ENCODE measurements at places on chromosomes 12 and 14.

DNA sequence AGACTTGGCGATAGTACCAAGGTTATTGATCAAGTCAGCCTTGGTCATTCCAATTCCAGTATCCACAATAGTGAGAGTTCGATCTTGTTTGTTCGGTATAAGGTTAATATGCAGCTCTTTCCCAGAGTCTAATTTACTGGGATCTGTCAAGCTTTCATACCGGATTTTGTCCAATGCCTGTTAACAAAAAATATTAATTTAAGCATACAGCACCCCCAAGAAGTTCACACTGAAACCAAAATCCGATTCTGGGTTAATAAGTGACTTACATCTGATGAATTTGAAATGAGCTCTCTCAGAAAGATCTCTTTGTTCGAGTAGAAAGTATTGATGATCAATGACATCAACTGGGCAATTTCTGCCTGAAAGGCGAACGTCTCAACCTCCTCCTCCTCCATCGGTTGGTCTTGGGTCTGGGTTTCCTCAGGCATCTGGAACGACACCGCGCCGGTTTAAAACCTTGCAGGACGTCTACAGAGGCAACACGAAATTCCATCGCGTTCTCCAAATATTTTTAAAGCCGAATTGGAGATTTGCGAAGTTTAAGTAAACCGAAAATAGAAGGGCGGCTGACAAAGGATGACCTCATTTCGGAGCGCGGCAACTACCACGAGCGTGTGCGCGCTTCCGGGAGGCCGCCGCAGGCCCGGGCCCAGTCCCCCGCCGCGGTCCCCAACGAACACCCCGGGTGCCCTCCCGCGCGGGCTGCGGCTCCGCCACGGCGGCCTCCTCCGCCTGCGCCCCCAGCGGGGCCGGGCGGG is 716 bp downstream of the HSP90AA1 start:
- peak; percentile 49 for DNase-seq

- no peak for DNase-seq
Observed at GRCh38 chr14:101630056-101630965, 69.0 kb downstream of the DIO3 start.

DNA sequence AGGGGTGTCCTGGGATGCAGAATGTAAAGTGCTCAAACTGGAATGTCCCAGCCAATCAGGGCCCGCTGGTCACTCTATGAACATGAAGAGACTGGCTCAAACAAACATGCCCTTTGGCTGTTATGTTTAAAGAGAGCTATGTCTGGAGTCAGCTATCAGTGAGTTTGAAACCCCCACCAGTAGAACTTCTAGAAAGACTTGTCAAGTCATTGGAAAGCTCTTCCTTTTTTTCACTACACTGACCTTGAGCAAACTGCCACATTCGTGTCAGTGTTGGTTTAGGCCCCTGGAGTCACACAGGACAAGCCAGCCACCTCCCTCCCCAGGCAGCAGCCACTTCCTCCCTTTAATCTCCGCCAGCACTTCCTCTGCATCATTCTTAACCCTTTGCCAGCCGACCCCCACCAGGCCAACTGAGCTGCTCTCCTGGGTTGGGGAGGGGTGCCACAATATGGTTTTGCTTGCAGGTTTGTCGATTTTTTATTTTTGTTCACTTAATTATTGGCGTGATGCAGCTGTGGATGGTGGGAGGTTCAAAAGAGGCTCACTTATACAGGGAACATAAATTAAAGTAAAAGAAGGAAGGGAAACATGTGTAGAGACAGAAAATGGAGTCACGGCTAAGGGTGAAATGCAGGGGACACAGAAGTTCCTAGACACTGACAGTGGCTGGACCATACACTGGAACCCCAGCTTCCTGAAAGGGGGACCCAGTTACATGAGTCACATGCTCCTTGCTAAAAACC is 25.3 kb downstream of the CMKLR1 start:
- DNase-seq = no peak

DNA sequence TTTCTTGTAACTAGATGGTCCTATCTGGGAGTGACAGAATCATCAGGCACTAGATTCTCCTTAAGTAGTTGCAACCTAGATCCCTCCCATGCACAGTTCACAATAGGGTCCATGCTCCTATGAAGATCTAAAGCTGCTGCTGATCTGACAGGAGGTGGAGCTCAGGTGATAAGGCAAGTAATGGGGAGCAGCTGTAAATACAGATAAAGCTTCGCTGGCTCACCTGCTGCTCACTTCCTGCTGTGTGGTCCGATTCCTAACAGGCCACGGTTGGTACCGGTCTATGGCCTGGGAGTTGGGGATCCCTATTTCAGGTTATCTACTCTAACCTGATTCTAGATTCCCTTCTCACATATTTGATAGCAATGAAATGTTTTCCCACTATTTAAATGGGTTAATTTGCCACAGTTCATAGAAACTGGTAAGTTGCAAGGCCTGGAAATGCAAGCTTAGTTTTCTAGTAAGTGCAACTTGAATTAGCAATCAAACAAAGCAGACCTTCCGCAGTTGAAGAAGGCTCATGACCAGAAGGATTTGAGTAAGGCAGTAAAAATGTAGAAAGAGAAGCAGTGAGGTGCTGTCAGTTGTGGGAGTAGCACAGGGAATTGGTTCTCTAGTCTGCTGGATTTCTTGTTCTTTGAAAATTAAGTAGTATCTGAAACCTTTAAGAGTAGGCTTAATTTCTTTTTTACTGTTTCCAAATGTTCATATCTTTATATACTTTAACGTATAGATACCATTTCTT is 332.3 kb downstream of the EGLN3 start:
- DNase-seq = no peak

DNA sequence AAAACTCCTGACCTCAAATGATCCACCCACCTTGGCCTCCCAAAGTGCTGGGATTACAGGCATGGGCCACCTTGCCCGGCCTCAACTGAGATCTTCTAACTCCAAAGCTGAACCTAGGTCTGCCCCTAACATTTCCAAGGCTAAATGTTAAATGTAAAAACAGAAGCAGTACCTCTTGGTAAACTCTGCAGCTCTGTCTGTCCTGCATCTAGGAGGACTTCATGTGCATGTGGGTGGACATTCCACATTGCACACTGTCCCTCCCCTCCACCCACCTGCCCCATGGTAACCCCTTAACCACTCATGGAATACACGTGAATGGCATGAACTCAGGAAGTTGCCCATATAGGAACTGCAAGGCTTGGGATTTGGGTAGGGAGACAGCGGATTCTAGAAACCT is 33.1 kb downstream of the SNX6 start:
- no peak for DNase-seq

GRCh38 chr12:92879698-92880322 is 49.3 kb downstream of the EEA1 start:
- DNase-seq = no peak

DNA sequence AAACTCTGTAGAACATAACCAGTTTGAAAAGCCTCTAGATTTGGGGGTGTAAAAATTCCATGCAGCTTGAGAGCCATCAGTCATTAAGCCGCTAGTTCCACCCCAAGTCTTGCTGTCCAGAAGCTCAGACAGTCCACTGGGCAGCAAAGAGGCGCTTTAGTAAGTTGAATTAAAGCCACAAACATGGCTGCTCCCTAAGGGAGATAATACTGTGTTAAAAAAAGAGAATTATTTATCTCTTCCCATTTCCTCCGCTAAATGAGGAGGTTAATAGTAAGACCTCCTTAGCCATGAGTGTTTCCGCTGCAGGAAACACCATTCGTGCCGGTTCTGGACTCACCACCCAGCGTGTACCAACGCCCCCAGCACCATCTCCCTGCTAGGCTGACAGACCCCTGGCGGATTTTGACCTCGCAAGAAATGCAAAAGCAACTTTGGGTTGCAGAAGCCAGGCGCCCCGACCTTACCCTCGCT is 536 bp downstream of the TM7SF3 start:
- DNase-seq = no peak

- DNase-seq = no peak
Observed at GRCh38 chr12:94202245-94203180, 54.1 kb downstream of the PLXNC1 start.

GRCh38 chr12:49874142-49874897 is 29.4 kb downstream of the FAIM2 start:
- no peak for DNase-seq

DNA sequence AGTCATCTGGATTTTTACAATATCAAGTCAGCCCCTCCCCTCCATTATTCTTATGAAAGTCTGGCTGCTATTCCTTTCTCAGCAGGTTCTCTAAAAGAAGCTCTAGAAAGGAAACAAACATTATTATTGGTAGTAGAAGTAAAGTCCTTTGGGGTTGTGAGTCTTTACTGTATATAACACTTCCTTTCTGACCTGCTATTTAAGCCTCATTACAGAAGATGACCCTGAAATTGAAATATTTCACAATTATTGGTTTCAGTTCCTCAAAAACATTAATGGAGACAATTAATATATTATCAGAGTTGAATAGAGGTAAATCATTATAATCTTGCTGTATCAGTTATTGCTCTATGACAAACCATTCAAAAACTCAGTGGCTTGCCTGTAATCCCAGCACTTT is 19.3 kb downstream of the PLEKHA5 start:
- DNase-seq = no peak

DNA sequence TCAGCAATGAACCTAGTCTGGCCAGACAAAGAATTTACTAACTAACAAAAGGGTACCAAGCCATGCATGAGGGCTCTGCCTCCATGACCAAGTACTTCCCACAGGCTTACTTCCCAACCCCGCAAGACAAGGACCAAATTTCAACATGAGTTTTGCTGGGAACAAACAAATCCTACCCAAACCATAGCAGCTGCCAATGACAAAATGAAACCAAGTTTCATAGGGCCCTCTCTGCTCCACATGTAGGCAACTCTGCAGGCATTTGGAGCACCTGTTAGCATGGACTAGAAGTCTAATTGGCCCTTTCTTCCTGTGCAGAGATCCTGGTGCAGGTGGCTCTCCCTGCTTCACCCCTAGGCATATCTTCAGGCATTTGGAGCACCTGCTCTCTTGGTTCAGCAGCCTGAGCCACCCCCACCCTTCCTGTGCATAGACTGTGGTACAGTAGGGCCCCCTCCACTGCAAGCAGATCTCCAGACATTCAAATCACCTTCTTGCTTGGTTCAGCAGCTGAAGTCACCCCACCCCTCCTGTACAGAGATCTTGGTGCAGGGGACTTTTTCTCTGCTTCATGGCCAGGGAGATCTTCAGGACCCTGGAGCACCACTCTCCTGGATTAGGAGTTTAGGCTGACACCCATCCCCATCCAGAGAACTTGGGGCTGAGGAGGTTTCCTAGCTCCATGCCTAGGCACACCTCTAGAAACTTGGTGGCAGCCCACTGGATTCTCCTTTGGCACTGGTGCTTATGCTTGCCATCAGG is 308.7 kb downstream of the RPAP3 start:
- no peak for DNase-seq

DNA sequence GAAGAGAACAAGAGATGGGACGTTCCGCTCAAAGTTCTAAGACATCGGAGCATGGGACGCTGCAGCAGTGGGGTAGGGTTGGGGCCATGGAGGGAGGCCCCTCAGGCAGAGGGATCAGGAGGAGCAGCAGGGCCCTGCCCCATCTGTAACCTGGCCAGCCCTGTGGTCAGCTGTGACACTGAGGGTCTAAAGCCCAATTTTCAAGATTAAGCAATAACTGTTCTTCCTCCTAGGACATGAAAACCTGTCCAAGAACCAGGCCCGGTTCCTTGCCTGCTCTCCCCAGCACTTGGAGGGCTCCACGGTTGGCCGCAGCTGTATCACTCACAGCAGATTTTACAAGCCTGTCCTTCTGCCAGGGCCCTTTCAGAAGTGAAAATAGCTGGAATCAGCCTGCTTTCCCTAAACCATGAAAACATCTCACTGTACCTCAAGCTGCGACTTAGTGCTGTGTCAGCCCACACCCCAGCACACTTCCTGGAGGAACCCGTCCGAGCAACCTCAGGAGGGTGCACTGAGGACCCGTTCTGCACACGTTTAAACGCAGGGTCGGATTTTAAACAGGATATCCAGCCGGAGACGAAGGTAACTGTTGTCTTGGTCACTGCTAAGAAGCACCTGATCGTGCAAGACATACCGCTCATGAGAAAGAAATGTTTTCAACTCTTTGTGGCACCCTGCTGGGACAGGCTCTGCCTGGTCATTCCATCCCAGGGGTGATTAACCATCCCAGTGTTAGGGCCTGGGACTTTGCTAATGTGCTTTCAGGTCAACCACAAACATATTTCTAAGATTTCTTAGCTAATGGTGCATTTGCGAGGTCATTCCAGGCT is 201.9 kb upstream of the DIO3 start:
- no peak for DNase-seq

DNA sequence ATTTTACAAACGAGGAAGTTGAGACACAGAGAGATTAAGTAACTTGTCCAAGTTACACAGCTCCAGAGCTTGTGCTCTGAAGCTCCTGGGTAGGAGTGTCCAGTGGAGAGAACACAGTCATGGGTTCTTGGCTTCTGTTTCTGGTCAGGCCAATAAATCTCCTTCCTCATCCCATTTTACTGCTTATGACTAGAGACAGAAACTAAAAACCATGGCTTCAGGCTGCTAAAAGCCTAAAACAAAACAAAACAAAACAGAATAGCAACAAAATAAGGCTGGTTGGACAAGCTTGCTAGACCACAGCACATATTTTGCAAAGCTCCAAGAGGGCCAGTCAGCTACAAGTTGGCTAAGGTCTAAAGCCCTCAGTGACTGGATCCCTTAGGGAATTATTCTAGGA is 49.8 kb downstream of the PTGER2 start:
- DNase-seq = no peak

DNA sequence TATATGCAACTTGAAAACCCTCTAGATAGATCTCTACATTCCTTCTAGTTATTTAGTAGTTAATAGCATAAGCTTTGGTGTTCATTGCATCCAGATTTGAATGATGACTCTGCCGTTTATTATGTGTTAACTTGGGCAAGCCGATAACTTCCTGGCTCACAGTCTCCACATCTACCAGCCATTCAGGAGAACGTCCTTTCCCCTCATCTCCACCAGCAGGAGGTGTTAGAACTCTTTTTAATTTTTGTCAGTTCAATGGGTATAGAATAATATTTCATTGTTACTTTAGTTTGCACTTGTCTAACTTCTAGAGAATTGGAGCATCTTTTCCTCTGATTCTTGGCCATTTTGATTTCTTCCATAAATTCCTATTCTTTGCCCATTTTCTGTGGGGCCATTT is 30.0 kb upstream of the WSCD2 start:
- DNase-seq = no peak

DNA sequence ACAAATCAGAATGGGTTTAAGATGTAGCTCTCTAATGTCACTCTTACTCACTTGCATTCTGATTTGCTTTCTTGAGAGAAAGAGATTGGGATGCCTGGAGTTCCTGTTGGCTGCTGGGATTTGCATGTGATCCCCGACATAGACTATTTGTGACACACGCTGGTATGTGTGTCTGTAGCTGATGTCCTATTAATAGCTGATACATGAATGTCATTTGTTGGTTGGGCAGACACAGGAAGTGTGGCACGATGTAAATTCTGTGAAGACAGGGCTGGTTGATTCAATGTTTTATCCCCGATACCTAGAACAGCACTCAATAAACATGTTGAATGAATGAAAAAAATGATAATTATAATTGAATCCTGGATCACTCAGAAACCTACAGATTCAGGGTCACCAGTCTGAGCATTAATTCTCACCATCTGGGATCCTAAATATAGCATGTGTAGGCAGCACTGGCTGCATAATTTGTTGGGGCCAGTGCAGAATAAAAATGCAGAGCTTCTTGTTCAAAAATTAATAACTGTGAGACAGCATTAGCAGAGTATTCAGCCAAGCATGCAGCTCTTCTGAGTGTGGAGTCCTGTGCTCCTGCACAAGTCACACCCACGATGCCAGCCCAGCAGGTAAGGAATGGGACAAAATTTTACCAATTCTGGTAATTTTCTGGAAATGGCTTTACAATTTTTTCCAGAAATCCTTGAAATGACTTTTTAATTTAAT is 35.5 kb upstream of the SOCS2 start:
- DNase-seq = no peak

Data from effector CD8-positive, alpha-beta T cell (primary cell).